Mammary microvascular endothelial cell (primary cell): ENCODE measurements at places on chromosomes 1 and 21. TPM values are rescaled to one million over a fixed set of nuclear protein-coding genes. Genes with fewer than 3 reads are reported as not detected.

MARK1 gene
- total RNA-seq = 0.69 and 0.80 TPM in 2 replicates

ORC1 gene
- 10.5 and 11.1 TPM in 2 replicates for total RNA-seq

SPAG17 gene
- not detected in 2 replicates for total RNA-seq

PGLYRP3 gene
- total RNA-seq = not detected in 2 replicates

FABP3 gene
- total RNA-seq = 3.9 and 9.6 TPM in 2 replicates
